ENCODE measurements at places on chromosomes 4 and X. TPM values are rescaled to one million over a fixed set of nuclear protein-coding genes. Genes with fewer than 3 reads are reported as not detected.

DNA sequence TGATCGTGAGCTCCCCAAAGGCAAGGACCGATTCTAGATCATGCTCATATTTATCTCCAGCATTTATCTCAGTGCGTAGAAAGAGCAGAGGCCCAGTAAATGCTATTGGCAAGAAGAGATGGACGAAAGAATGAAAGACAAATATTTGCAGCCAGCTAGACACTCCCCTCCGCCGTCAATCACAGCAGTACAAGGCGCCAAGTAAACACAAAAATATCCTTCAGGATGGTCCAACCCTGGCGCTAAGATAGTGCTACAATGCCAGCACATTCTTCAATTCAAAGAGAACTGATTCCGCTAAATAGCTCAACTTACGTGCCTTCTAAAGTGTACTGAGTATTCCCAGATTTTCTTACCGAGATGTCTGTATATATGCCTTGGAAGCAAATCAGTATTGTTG is 114.5 kb downstream of the DDX53 start:
- no peaks in the 10 kb centered on the region for H3K27me3 ChIP-seq
- H3K4me3 ChIP-seq = no peak overlapping the region
- H3K27ac ChIP-seq = no peak overlapping the region
- no peaks in the 10 kb centered on the region for H3K36me3 ChIP-seq
- H3K4me1 ChIP-seq = peaks cover 6% of the 10 kb centered on the region

GRCh38 chr4:2062168-2062807 is 3.2 kb downstream of the NAT8L start:
- no peak overlapping the region for H3K27ac ChIP-seq
- peaks cover 39% of the 10 kb centered on the region for H3K4me1 ChIP-seq
- no peak overlapping the region for H3K4me3 ChIP-seq
- no peak for DNase-seq
- H3K27me3 ChIP-seq = peaks cover 10% of the 10 kb centered on the region

GRCh38 chr4:13555325-13555724 is 11.0 kb upstream of the NKX3-2 start:
- DNase-seq = no peak
- H3K4me3 ChIP-seq = no peak overlapping the region

GRCh38 chrX:106791495-106791894 is 11.0 kb upstream of the TBC1D8B start:
- H3K36me3 ChIP-seq = no peaks in the 10 kb centered on the region
- no peak overlapping the region for H3K4me3 ChIP-seq
- no peak overlapping the region for H3K27ac ChIP-seq
- H3K27me3 ChIP-seq = no peaks in the 10 kb centered on the region
- no peak for DNase-seq

Gene TLR3
- 0.07 TPM for total RNA-seq

Gene POLN
- total RNA-seq = 0.93 TPM

GRCh38 chr4:52010986-52011385 is 9.2 kb downstream of the LRRC66 start:
- H3K4me3 ChIP-seq = no peak overlapping the region
- H3K4me1 ChIP-seq = peaks cover 5% of the 10 kb centered on the region
- H3K27ac ChIP-seq = no peak overlapping the region
- H3K36me3 ChIP-seq = no peaks in the 10 kb centered on the region
- H3K27me3 ChIP-seq = no peaks in the 10 kb centered on the region

DNA sequence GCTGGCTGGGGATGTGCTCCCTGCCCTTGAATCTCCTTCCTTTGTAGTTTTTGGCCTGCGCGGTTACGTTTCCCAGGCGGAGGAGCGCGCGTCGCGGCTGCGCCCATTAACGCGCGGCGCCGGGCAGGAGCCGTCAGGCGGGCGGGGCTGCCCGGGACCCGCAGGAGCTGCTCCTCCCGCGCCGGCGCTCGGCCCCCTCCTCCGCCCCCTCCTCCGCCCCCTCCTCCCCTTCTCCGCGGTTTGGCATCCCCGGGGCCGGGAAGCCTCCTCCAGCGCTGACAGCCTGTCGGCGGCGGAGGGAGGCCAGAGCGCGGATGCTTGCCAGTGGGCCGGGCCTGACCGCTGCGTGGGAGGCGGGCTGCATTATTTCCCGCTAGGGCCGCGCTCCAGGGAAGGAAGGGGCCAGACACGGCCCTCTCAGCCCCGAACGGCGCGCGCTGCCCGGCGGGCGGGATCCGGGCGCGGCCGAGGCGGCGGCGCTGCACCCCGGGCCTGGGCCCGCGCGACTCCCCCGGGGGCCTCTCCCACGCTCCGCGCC is at the start of gene DCLK2:
TSS of gene DCLK2 (plus strand) at position 405 of the 538 bp plus-strand sequence. CDS start 583 bp downstream, outside the sequence.
- H3K4me3 ChIP-seq = no peak within 1 kb of the TSS
- peaks cover 11% of the 10 kb centered on the region for H3K4me1 ChIP-seq
- no peaks in the 10 kb centered on the region for H3K36me3 ChIP-seq

GRCh38 chrX:14817571-14817970 is 55.3 kb downstream of the FANCB start:
- no peaks in the 10 kb centered on the region for H3K27me3 ChIP-seq
- no peak overlapping the region for H3K4me3 ChIP-seq
- no peak for DNase-seq
- H3K36me3 ChIP-seq = no peaks in the 10 kb centered on the region
- no peak overlapping the region for H3K27ac ChIP-seq
- H3K4me1 ChIP-seq = no peaks in the 10 kb centered on the region

- no peaks in the 10 kb centered on the region for H3K4me1 ChIP-seq
- no peaks in the 10 kb centered on the region for H3K36me3 ChIP-seq
- no peak for DNase-seq
- H3K27me3 ChIP-seq = no peaks in the 10 kb centered on the region
- H3K27ac ChIP-seq = no peak overlapping the region
- no peak overlapping the region for H3K4me3 ChIP-seq
Measured at GRCh38 chr4:33930497-33930896, 2313.8 kb downstream of the ARAP2 start.

Gene PHOX2B
- not detected for total RNA-seq

- H3K4me1 ChIP-seq = no peaks in the 10 kb centered on the region
- no peak overlapping the region for H3K4me3 ChIP-seq
- no peak for DNase-seq
- no peaks in the 10 kb centered on the region for H3K36me3 ChIP-seq
- no peak overlapping the region for H3K27ac ChIP-seq
Measured at GRCh38 chr4:166838975-166839614, 395.2 kb downstream of the SPOCK3 start.

- H3K27ac ChIP-seq = peak overlapping the region; percentile 10
- H3K36me3 ChIP-seq = no peaks in the 10 kb centered on the region
- H3K4me3 ChIP-seq = peak overlapping the region; percentile 57
- no peaks in the 10 kb centered on the region for H3K27me3 ChIP-seq
- no peak for DNase-seq
Measured at GRCh38 chr4:88285235-88285653, 883 bp upstream of the PPM1K start.

GRCh38 chrX:148691456-148691855 is 191.0 kb downstream of the AFF2 start:
- no peaks in the 10 kb centered on the region for H3K4me1 ChIP-seq
- H3K27me3 ChIP-seq = no peaks in the 10 kb centered on the region
- no peak overlapping the region for H3K27ac ChIP-seq
- no peak overlapping the region for H3K4me3 ChIP-seq

GRCh38 chrX:3582451-3582850 is 131.0 kb downstream of the PRKX start:
- no peak for DNase-seq
- H3K36me3 ChIP-seq = no peaks in the 10 kb centered on the region
- no peaks in the 10 kb centered on the region for H3K4me1 ChIP-seq
- no peak overlapping the region for H3K27ac ChIP-seq

Gene ENPP6
- not detected for total RNA-seq

GRCh38 chr4:23805450-23805851 is 84.4 kb downstream of the PPARGC1A start:
- no peak for DNase-seq
- H3K4me1 ChIP-seq = no peaks in the 10 kb centered on the region
- no peak overlapping the region for H3K27ac ChIP-seq
- H3K27me3 ChIP-seq = no peaks in the 10 kb centered on the region

Gene SCML2
- total RNA-seq = 7.6 TPM

Gene ADD1
- 122 TPM for total RNA-seq

Gene WNK3
- total RNA-seq = 0.62 TPM

GRCh38 chrX:10120828-10121227 is 35.9 kb upstream of the CLCN4 start:
- no peak overlapping the region for H3K27ac ChIP-seq
- no peaks in the 10 kb centered on the region for H3K27me3 ChIP-seq
- DNase-seq = no peak
- no peaks in the 10 kb centered on the region for H3K4me1 ChIP-seq
- no peak overlapping the region for H3K4me3 ChIP-seq

Gene NXF3
- not detected for total RNA-seq

DNA sequence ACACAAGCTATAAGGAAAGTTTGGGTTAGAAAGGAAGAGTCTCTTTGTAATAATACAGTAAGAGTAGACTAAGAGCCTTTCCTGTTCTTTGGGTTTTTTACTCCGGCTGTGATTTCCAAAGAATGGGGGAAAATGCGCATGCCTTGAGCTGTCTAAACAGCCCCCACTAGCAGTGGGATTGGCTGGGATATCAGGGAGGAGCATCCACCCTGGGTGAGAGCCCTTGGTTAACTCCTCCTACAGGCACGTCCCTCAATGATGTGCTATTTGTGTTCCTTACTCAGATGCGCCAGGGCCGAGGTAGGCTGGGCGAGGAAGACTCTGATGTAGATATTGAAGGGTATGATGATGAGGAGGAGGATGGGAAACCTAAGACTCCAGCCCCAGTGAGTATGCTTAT is 74.0 kb upstream of the OGT start:
- DNase-seq = no peak
- H3K27ac ChIP-seq = no peak overlapping the region
- H3K4me1 ChIP-seq = no peaks in the 10 kb centered on the region

DNA sequence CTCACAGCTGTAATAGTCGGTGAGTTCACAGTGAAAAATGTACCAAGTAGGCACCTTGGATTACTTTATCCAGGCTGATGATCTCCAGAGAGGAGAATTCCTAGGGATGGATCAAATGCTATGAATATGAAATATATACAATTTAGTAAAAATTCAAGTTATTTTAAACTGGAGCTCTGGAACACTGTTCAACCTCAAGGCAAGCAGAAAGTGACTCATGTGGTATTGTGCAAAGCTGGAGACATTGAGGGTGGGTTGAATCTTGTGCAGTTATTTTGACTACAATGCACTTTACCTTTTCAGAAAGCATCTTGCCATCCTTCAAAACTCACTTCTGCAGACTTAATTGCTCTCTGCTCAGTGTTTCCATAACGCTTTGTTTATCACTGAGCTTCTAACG is 43.4 kb downstream of the OSTC start:
- H3K36me3 ChIP-seq = no peaks in the 10 kb centered on the region
- H3K27me3 ChIP-seq = no peaks in the 10 kb centered on the region
- no peak overlapping the region for H3K27ac ChIP-seq
- no peak overlapping the region for H3K4me3 ChIP-seq

- no peaks in the 10 kb centered on the region for H3K36me3 ChIP-seq
- H3K27ac ChIP-seq = no peak overlapping the region
- peaks cover 22% of the 10 kb centered on the region for H3K4me1 ChIP-seq
- no peaks in the 10 kb centered on the region for H3K27me3 ChIP-seq
- DNase-seq = no peak
- H3K4me3 ChIP-seq = no peak overlapping the region
Measured at GRCh38 chr4:57075367-57075766, 34.8 kb downstream of the IGFBP7 start.

Data from HepG2 (cell line).